ENCODE measurements at places on chromosomes 2 and 18. TPM values are rescaled to one million over a fixed set of nuclear protein-coding genes. Genes with fewer than 3 reads are reported as not detected.

Gene TYMS
- total RNA-seq = 69.6 TPM

Gene RAX
- not detected for total RNA-seq

Gene IL36RN
- not detected for total RNA-seq

Gene LYPD6
- 2.9 TPM for total RNA-seq

Gene MYL1
- not detected for total RNA-seq

Gene OSR1
- total RNA-seq = 0.81 TPM

Gene CRYBA2
- total RNA-seq = not detected

Gene ARHGAP25
- total RNA-seq = not detected

Gene UGT1A7
- total RNA-seq = not detected

Gene CNRIP1
- 15.1 TPM for total RNA-seq

Gene CNNM3
- total RNA-seq = 13.6 TPM

Gene UGT1A8
- not detected for total RNA-seq

Gene TFCP2L1
- 0.33 TPM for total RNA-seq

Gene CNGA3
- total RNA-seq = not detected

Gene FBXO48
- 0.33 TPM for total RNA-seq

Gene ZNF638
- 37.3 TPM for total RNA-seq

Gene RIT2
- total RNA-seq = not detected

Gene RNF125
- total RNA-seq = 0.33 TPM

Gene ACKR3
- 0.49 TPM for total RNA-seq

Gene SLC14A1
- 0.38 TPM for total RNA-seq

Gene AOX1
- total RNA-seq = 1.5 TPM

Gene MEP1B
- total RNA-seq = not detected

Gene SELENOI
- 13.0 TPM for total RNA-seq

Gene AFF3
- total RNA-seq = 7.4 TPM

Data from mesangial cell (primary cell).